ENCODE measurements at places on chromosomes 2 and 18.

DNA sequence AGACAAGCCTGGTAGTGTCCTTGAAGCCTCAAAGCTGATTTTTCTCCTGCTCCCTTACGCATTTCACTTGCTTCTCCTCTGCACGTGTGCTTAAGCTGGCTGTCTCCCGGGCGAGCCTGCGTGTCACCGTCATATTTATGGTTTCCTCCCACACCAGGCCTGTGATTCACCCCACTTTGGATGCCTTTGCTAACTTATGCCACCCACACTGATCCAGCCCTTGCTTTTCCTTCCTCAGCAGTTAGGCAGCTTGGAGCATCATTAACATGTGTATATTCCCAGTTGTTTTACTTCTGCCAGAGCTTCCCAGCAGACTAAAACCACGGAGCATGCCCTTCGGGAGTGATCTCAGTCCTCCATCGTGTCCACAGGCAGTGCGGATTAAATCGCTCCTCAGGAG is 2.2 kb downstream of the ST3GAL5 start:
- peak; percentile 85 for DNase-seq

DNA sequence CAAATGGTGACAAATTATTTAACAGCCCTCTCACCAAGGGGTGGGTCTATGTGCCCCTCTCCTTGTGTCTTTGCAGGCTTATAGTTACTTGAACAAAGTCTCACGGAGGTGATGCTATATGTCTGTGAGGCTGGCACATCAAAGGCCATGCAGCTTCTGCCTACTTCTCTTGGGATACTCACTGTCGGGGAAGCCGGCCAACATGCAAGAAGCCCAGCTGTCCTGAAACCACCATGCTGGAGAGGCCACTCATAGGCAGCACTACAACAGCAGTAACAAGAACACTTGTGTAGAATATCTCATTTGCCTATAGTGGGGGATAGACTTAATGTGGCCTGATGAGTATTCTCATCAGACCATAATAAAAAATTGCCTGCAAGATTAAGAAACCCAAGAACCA is 233.7 kb upstream of the NCKAP5 start:
- DNase-seq: no peak

DNA sequence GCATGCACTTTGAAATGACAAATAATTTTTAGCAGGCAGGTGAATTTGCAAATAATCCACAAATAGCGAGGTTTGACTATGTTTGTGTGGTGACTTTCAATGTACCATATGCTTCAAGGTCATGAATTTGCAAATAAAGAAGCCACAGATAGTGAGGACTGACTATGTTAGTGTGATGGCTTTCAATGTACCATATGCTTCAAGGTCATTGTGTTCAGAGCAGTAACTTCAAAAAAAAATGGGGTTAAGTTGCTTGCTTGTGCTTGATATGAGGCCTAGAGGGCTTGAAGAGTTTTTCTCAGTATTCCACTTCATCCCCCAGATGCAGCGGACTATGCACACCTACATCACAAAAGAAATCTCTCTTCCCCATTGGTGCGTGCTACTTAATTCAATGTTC is 602.9 kb upstream of the LRRTM4 start:
- DNase-seq: no peak

GRCh38 chr2:28129955-28130695 is 239.6 kb downstream of the BABAM2 start:
- DNase-seq: no peak

DNA sequence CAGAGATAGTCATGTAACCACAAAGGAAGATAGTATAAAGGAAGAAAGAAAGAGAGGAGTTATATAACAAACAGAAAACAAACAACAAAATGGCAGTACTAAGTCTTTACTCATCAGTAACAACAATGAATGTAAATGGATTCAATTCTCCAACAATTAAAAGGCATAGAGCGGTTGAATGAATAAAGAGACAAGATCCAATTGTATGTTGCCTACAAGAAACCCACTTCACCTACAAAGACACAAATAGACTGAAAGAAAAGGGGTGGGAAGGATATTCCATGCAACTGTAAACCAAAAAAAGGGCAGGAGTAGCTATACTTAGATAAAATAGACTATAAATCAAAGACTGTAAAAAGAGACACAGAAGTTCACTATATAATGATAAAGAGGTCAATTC is 157.3 kb upstream of the CREB1 start:
- DNase-seq: no peak

- no peak for DNase-seq
Measured at GRCh38 chr2:24352664-24353063, 7.7 kb downstream of the ITSN2 start.

GRCh38 chr18:33696332-33697162 is 118.5 kb downstream of the ASXL3 start:
- no peak for DNase-seq

GRCh38 chr2:206556357-206556949 is 85.8 kb upstream of the FAM237A start:
- peak; percentile 26 for DNase-seq

GRCh38 chr2:29753671-29754444 is 167.5 kb downstream of the ALK start:
- no peak for DNase-seq

GRCh38 chr2:3154700-3155099 is 222.9 kb downstream of the EIPR1 start:
- DNase-seq: no peak

DNA sequence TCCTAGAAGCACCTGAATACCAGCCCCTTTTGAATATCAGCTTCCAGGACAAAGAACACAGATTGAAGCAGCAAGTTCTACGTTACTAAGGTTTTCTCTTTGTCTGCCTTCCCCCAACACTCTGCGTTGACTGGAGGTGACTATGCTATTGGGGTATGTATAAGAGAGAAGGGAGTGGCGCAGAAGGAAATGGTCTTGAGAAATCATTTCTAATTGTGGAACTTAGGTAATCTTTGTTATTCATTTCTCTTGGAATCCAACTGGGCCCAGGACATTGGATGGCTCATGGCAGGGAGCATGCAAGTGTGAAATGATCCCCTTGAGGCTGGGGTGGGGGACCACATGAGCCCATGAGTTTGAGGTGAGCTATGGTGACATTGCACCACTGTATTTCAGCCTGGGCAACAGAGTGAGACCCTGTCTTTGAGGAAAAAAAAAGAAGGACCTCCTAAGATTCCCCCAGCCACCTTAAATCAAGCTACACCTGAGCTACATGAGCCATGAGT is 29.7 kb downstream of the XDH start:
- DNase-seq: peak; percentile 97

- no peak for DNase-seq
Measured at GRCh38 chr2:164046040-164046439, 310.2 kb upstream of the FIGN start.

- DNase-seq: no peak
Measured at GRCh38 chr2:187644981-187645380, 90.7 kb upstream of the TFPI start.

GRCh38 chr2:150298571-150299305 is 188.7 kb downstream of the RND3 start:
- no peak for DNase-seq

DNA sequence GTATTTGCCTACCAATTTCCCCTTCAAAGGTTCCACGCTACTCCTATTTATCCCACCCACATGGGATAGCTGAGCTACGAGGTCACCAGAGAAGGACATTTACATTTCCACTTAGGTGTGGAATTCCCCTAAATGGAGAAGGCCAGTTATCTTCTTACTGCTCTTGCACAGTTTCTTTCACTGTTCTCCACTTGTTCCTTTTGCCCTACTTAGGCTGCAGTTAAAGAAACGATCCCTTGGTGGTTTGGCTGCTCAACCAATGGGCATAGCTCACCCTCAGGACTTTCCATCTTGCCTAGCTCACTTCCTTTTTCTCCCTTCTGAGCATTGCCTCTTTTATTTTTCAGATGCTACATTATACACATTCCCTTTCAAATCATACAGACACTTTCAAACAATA is 11.2 kb upstream of the NABP1 start:
- no peak for DNase-seq

DNA sequence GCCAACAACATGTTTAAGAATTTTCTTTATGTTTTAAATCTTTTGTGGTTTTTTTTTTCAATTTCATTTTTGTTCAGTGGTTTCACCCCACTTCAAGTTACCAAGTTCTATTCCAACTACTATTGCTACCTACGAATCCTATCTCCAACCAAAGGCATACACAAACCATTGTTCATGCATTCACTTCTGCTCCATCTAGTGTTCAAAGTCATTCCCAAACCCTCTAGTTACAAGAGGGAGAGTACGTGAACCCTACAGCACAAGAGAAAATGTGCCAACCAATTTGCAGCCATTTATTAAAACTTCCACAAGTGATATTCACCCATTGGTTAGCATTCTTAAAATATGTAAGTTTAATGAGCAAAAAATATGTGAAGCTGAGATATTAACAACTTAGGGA is 295.1 kb upstream of the KYNU start:
- DNase-seq: no peak

GRCh38 chr2:133504566-133505505 is 63.4 kb downstream of the NCKAP5 start:
- DNase-seq: peak; percentile 54

- DNase-seq: no peak
Measured at GRCh38 chr2:163436963-163437362, 298.8 kb downstream of the FIGN start.

DNA sequence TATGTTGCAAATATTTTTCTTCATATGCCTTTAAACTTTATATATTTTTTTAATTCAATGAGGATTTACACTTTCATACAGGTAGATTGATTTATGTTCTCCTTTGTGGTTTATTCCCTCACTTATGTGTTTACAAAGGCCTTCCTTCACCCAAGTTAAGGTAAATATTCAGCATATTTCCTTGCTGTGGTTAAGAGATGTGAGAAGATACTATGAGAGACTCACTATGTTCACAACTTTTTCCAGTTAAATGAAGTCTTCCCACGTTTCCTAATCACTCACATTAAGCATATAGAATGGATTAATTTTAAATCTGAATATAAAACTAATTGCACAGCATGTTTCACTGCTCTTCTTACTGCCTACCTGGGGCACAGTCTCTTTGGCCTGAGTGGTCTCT is 597 bp downstream of the PECR start:
- DNase-seq: no peak

DNA sequence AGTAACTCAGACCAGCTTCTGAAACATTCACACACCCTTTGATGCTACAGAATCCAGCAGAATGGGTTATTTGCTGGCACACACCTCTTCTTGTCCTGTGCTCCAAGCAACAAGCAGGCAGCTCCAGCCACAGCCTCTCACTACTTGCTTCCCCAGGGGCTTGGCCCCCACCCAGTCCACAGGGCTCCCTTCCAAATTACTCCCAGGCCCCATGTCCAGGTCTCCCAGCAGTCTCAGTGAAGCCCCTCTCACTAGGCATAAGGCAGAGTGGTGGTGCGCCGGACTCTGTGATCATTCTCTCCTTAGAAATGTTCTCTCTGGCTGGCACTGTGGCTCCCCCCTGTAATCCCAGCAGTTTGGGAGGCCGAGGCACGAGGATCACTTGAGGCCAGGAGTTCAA is 25.9 kb downstream of the ITM2C start:
- no peak for DNase-seq

DNA sequence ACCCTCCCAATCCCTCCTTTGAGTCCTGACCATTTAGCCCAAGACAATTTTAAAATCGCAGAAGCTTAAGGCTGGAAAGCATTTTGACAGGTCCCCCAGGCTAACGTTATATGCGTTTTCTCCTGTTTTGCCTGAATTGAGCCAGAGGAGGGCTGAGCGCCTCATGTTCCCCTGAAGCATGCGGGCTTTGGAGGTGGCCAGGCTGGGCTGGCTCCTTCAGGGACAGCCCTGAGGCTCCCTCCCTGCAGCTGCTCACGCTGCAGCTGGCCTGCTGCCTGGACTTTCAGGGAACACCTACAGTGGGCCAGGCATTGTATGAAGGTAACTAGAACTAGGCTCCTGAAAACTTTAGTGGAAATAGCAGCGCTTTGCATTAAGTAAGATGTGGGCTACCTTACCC is 179.2 kb downstream of the ACKR3 start:
- no peak for DNase-seq

- no peak for DNase-seq
Measured at GRCh38 chr2:227191367-227191766, 26.9 kb downstream of the COL4A3 start.

- DNase-seq: peak; percentile 37
Measured at GRCh38 chr2:18925296-18925695, 335.9 kb upstream of the NT5C1B start.

- no peak for DNase-seq
Measured at GRCh38 chr18:25284861-25285550, 67.0 kb downstream of the ZNF521 start.

DNA sequence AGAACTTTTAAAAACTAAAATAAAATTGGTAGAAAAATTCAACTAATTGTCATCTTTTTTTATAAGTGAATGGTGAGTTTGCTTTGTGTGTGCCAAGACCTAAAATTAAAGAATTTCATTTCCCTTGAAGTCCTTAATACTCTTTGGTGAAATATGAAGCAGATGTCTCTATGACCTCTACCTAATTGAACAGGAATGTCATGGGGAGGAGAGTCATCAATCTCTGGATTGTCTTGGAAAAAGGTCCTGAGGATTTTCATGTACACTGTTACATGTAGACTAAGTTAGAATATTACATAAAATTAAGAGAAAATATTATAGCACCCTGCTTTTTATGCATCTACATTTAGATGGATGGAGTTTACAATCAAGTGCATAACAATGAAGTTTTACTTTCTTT is 177.9 kb upstream of the LRP1B start:
- DNase-seq: no peak

DNA sequence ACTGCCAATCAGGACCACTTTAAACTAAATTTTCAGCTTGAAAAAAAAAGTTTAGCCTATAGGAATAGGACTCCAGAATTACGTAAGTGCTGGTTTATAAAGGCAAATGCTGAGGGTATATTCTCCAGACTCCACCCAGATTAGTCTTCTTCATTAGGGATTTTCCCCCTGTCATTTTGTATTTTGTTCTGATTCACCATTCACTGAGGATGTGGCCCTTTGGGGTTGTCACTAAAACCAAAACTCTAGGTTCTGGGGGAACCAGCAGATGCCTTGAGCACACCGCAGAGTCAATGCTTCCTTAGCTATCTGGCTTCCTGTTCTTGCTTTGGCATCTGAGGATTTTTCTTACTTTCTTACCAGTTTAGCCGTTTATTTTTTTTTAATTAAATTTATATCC is 10.5 kb downstream of the SCYGR4 start:
- DNase-seq: no peak

GRCh38 chr2:58387701-58388100 is 146.6 kb upstream of the FANCL start:
- DNase-seq: peak; percentile 38

DNA sequence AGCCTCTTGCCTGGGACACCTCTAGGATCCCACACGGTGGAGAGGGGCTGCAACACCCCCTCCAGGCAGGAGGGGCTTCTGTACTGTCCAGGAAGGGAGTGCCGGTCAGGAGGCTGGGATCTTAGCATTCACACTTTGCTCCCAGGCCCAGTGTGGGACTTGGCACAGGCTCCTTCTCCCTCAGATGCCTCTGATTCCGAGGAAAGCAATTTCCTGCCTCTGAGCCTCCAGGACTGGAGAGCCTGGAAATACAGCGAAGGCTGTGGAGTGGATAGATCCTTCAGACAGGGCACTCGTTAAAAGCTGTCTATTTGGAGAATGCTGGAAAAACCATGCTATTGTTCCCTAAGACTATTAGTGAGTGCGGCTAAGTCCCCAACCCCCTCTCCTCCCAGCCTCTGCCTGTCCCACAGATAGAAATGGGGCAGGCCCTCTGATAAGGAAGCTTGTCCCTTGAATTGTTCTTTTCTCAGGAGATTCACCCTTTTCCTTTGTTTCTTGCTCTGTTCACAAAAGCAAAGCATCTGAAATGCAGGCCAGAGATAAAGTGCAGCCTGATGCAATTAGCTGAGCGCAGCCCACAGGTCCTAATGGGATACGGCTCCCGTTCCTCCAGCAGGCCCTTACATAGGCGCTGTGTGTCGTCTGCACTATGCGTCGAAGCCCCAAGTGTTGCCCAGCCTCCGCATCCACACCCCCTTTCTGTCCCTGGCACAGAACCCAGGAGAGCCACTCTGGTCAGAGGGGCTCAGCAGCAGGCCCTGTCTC is 252.2 kb downstream of the KLHL29 start:
- no peak for DNase-seq
